ENCODE measurements at places on chromosomes 7 and 10. TPM values are rescaled to one million over a fixed set of nuclear protein-coding genes. Genes with fewer than 3 reads are reported as not detected.

DNA sequence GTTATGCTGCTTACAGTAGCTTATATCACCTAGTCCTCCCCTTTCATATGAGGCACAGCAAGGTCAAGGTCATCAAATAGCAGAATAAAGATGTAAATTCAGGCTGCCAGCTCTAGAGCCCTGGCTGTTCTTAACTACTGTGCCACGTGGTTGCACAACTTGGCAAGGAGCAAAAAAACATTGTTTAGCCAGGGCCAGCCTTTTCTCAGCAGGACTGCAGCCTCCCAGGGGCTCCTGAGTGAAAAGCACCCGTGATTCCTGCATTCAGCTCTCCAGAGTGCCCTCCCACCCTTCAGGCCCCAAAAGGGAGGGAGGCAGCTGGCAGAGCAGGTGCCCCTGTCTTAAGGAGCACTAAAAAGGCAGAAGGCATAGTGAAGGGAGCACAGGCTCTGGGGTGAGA, 31.8 kb upstream of the TM9SF3 start:
- DNase-seq: peak; percentile 55

DNA sequence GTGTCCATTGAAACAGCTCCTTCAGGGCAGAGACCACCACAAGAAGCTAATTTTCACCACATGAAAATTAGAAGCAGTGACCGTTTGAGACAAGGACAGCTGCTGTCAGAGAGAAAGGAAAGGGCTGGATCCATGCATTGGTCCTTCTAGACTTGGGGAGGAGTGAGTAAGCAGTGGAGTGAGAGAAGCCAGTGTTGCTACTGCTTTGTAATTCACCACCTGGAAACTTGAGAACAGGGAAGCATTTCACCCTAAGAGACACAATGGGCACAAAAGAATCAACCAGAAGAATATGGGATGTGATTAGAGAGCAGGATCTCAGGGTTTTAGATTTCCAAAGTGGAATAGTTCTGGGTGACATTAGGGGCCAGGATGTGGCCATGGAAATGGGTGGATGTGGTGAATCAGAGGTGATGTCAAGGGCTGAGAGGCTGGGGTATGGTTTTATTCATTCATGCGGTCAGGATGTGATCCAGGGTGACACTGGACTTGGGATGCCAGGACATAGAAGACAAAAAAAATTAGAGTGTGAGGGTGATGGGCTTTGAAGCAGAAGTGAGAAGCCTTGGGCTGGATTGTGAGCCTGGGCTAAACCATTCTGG, 61.6 kb downstream of the DENND11 start:
- DNase-seq: no peak

GRCh38 chr7:137862964-137863363, 16.2 kb upstream of the DGKI start:
- DNase-seq: no peak

DNA sequence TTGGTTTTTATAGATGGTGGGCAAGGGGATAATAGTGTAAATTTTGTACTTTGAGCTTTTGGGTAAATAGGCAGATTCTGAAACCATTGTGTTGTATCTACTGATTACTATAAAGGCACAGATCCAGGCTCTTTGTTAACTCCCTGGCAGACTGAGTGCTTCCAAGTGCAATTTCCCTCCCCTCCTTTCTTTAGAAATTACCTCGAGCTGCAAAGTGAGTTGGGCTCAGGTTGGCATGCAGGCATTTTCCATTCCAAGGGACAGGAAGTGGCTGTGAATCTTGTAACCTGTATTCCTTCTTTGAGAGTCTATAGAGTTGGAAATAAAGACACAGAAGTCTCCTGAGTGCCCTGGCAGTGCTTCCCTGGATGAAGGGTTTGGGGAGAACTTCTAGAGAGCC, 494.2 kb upstream of the GALNT17 start:
- DNase-seq: no peak

DNA sequence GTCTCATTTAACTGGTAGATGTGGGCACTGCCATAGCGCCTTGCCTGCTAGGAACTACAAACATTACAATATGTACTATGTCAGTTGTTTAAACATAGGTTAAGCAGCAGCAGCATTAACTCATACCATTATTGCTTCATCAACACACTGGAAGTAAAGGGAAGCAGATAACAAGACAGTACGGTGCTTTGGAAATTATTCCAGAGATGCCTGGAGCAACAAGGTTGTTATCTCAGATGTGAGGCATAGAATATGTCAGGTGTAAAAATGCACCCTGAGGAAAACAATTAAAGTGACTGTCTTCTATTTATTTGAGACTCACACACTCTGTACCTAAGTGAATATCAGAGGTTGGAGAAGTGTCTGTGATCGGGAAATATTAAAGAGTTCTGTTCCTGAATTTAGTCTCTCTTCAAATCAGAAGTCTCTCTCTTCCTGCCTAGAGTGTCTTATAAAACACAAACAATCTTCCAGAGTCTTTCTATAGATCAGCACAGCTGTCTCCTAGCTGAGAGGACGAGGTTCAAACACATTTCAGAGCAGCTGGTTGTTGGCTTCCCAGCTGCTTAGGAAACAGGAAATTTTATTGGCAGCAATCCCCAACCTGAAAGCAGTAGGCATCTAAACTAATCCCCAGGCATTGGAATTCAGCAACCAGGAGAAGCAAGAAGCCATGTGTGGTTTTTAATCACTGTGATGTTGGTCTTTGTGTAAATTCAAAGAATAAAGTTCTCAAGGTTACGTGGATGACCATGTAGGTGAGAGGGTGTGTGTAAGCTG, 994.4 kb upstream of the LRRTM3 start:
- DNase-seq: no peak

- DNase-seq: no peak
Observed at GRCh38 chr10:77007834-77008233, 629.8 kb downstream of the KCNMA1 start.

- no peak for DNase-seq
Observed at GRCh38 chr10:106609470-106610266, 554.8 kb downstream of the SORCS1 start.

- peak; percentile 70 for DNase-seq
Observed at GRCh38 chr10:86953747-86954680, 3.4 kb downstream of the MMRN2 start.

DNA sequence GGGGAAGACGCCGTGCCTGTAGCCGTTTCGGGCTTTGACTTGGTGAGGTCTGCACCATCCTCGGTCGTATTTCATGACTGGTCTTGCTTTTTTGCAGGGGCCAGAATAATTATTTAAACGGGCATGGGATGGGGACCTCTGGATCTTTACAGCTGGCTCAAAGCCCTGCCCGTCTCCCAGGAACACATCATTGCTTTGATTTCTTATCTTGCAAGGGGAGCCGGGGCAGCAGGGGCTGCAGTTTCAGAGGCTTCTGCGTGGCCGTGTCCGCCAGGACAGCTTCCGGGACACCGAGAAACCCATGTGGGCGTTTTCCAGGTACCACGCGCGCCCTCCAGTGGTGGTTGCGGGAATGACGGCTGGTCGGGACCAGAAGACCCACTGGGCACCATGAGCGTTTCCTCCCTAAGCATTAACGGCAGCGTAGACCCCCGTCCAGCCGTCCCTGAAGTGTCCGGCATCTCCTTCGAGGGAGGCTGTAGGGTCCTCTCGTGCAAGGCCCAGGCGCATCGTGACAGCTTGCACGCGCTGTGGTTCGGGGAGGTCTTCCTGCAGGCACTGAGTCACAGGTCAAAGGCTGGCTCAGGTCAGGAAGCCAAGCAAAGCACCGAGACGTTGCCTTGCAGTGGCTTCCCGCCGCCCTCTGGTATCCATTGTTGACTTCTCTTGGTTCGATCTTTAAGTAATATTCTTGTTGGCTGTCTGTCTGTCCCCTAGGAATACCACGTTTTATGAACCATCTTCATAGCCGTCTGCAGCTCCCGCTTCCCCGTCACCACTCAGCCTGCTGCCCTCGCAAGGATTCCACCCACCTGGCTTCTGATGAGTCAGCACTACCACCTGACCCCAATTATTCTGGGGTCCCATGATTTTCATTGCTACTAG, 16.2 kb upstream of the ZFAND2A start:
- peak; percentile 88 for DNase-seq

DNA sequence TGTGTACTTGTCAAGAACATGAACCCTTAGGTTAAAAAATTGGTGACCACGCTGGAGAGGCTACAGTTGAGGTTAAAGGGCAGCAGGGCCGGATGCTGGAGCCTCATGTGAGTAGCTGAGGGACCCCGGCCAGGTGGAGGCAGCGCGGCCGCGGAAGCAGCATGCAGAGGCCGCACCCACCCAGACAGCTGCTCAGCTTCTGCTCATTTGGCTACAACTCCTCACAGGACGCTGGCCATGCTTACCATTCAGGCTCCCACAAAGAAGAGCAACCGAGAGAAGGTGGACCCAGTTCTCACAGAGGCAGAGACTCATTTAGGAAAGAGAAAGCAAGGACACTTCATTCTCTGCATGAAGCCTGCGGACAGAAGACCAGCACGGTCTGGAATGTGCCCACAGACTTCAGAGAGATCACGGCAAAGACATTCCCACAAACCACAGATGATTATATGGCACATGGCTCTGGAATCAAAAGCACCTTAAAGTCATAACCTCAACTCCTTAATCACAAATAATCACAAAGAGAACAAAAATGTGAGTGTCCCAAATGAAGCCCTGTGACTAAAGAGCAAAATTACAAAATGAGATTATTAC, 94.4 kb downstream of the VOPP1 start:
- DNase-seq: no peak

- no peak for DNase-seq
Observed at GRCh38 chr10:48503293-48503911, 101.5 kb downstream of the ARHGAP22 start.

DNA sequence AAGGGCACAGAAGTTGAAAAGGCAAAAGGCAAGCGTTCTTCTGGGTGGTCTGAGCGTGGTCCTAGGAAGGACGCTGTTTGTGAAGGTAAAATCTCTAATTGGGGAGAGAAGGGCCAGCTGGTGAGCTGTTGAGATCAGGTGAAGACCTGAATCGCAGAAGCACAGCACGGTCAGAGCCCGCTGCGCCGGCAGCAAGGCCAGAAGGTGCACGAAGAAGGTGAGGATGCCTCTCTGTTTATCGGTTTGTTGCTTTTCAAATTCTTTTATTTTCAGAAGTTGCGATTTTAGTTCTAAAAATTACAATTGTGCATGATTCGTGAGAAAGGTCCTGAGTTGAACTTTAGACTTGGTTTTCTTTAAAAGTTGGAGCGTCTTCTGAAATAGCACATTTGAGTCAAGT, 247.8 kb upstream of the FOXK1 start:
- DNase-seq: no peak

- DNase-seq: no peak
Observed at GRCh38 chr7:17234030-17234397, 64.4 kb upstream of the AHR start.

DNA sequence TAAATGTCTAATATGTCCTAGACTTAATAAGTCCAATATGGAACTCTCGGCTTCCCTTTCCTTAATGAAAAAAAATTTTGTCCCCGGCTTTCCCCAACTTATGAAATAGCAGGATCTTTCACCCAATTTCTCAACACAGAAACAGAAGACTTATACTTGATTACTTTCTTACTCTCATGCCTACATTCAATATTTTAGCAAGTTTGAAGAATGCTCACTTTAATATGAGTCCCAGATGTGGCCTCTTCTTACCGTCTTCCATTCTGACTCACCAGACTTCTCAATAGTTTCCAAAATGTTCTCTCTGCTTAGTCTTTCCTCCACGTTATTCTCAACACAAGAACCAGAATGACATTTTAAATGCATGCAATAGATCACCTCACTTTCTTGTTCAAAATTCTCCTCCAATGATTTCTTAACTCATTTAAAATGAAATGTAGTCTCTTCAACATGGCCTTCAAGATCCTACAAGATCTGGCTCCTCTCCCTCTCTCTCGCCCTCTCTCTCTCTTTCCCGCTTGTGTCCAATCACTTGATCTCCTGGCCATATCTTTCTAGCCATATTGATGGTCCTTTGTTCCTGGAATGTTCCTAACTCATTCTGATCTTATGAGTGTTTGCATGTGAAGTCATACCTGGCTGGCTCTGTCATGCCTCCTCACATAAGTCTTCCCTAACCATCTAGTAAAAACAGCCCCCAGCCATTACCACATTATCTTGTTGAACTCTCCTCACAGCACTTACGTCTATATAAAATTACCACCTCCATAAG, 119.7 kb upstream of the FAM3C start:
- DNase-seq: no peak

GRCh38 chr7:93933156-93933555, 11.6 kb downstream of the GNG11 start:
- no peak for DNase-seq

GRCh38 chr7:4067476-4067760, 614.7 kb upstream of the FOXK1 start:
- DNase-seq: no peak

DNA sequence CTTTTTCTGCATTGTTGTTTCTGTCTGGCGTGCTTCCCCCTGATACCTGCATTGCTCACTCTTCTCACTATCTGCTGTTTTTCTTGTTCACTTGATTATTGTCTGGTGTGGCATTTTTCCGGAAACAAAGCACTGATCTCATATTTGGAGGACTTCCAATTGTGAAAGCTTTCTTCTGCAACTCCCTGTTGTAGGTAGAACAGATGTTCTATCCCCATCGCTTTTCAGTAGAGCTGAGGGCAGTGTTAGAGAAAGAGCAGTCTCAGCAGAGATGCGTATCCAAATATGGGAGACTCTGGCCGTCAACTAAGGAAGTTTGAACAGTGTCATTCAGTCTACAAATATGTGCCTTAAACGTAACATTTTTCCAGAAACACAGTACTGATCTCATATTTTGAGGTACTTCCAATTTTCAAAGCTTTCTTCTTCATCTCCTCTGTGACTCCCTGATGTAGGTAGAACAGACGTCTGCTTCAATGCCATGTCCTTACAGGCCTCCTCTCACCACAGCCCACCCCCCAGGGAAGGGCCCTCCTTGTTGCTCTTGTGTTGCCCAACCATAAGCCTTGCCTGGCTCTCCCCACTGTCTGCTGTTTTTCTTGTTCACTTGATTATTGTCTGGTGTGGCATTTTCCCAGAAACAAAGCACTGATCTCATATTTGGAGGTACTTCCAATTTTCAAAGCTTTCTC, 27.1 kb upstream of the GJD4 start:
- DNase-seq: no peak

DNA sequence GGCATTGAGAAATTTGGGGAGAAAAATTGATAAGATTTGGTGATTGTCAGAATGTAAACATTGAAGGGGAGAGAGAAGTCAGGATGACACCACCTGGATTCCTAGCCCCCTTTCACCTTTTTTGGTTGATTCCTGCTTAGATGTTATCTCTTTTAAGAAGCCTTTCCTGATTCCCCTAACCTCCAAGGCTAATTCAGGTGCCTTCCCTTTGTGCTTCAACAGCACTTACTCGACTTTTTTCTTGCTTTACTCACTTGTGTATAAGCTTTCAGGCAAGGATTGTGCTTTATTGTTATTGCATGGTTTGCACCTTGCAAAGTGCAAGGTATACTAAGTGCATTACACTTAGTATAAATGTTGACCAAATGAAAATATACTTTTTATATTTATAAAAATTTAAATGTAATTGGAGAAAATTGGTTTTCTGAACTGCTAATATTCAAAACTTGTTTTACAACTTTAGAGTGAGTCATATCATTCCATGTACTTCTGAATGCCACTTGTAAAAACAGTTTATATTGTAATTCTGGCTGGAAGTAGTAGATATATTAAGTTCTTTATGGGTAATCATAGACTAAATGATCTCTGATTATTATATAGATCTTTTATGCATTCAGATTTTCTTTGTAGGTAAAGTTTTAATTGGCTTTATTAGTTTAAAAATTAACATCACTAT, 13.2 kb downstream of the SHOC2 start:
- no peak for DNase-seq

The TFR2 gene
- total RNA-seq: not detected

The LRRC18 gene
- not detected for total RNA-seq

The ARHGAP22 gene
- total RNA-seq: 3.4 TPM

The TMEM213 gene
- total RNA-seq: not detected

The STEAP1 gene
- 1.5 TPM for total RNA-seq

The OPALIN gene
- not detected for total RNA-seq

The SYT15B gene
- total RNA-seq: 1.8 TPM

The OR2A5 gene
- total RNA-seq: not detected

Measured in left ventricle myocardium superior (tissue), 1 donor.